ENCODE measurements at places on chromosomes 12 and 14. TPM values are rescaled to one million over a fixed set of nuclear protein-coding genes. Genes with fewer than 3 reads are reported as not detected.

Gene TAS2R14
- 1.3 TPM for total RNA-seq

Gene BORCS5
- total RNA-seq = 12.4 TPM

Gene ASIC1
- total RNA-seq = 1.0 TPM

DNA sequence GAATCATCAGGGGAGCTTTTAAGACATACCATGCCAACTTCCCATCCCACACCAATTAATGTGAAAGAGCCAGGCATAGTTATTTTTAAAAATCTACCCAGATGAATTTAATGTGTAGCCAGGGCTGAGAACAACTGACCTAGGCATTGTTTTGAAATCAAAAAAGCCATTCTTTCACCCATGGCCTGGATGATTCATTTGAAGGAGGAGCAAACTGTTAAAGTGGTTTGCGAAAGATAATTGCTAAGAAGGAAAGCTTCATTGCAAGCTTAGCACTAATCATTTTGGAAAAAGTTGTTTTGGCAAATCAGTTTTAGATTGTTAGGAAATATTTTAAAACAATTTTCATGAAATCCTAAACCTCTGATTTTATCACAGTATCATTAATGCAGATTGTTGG is 2.1 kb upstream of the GTSF1 start:
- no peaks in the 10 kb centered on the region for H3K36me3 ChIP-seq
- no peak overlapping the region for H3K4me3 ChIP-seq
- H3K4me1 ChIP-seq = no peaks in the 10 kb centered on the region
- no peaks in the 10 kb centered on the region for H3K27me3 ChIP-seq

GRCh38 chr12:6040815-6041214 is 83.7 kb downstream of the VWF start:
- H3K27me3 ChIP-seq = no peaks in the 10 kb centered on the region
- no peaks in the 10 kb centered on the region for H3K4me1 ChIP-seq
- no peak overlapping the region for H3K27ac ChIP-seq
- no peak for DNase-seq

DNA sequence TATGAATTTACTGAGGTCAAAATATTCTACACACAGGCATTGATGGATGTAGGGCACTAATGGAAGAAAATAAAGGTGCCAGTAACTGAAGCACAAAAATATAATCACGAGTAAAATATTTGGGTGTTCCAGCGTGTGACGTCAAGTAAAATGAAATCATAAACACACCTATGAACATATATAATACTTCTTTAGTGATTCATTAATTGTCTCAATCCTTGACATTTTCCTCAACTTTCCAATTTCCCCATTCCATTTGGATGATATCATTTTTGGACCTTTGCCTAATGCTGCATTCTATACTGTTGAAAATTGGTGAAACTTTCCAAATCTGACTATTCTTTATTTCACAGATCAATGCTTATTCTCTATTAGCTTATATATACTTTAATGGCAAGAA is 649.3 kb downstream of the GALC start:
- H3K27me3 ChIP-seq = no peaks in the 10 kb centered on the region
- no peak for DNase-seq
- H3K4me3 ChIP-seq = no peak overlapping the region
- H3K36me3 ChIP-seq = no peaks in the 10 kb centered on the region

DNA sequence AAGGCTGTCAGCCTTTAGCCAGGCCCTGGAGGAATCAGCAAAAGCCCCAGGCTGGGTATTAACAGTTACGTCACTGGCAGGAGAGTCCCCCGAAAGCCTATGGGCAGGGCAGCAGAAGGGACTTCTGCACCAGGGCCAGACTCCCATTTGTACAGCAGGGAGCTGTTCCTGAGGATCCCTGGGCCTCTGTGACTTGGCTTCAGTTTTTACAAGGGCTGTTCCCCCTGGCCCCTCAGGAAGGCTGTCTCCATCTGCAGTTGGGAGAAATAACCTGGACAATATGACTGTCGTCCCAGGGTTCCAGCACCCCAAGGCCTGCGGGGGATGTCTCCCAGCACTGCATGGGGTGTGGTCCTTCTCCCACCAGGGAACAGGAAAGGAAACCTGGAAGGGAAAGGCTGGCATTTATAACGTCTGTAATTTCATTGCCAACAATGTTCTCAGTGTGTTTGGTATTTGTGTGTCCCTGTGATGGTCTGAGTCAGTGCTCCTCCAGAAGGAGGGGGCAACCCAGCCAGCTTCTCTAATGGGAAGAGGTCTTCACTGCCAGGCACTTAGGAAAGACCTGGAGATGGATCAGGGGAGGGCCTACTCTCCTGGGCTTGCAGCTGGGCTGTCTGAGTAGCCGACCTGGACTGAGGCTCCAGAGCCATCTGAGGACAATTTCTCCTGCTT is 42.4 kb downstream of the ERH start:
- no peaks in the 10 kb centered on the region for H3K27me3 ChIP-seq
- H3K4me1 ChIP-seq = no peaks in the 10 kb centered on the region
- no peaks in the 10 kb centered on the region for H3K36me3 ChIP-seq
- no peak overlapping the region for H3K4me3 ChIP-seq
- DNase-seq = no peak

DNA sequence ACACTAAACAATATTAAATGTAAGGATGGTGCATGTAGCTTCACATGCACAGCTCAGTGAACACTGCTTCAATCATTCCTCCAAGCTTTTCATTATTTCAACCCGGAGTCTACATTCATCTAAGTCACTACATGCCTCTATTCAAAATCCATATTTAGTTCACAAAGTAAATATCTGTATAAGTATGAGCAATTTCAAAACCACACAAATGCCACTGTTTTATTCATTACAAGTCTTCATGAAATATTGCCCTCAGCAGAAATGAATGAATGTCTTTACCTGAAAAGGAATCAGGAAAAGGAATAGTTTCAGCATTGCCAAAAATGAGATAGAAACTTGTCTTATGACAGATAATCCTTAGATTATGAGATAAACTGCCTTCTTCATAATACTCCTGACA is 149.4 kb downstream of the SLC38A4 start:
- no peaks in the 10 kb centered on the region for H3K4me1 ChIP-seq
- H3K27ac ChIP-seq = no peak overlapping the region
- H3K4me3 ChIP-seq = no peak overlapping the region
- DNase-seq = no peak
- no peaks in the 10 kb centered on the region for H3K27me3 ChIP-seq
- H3K36me3 ChIP-seq = no peaks in the 10 kb centered on the region

DNA sequence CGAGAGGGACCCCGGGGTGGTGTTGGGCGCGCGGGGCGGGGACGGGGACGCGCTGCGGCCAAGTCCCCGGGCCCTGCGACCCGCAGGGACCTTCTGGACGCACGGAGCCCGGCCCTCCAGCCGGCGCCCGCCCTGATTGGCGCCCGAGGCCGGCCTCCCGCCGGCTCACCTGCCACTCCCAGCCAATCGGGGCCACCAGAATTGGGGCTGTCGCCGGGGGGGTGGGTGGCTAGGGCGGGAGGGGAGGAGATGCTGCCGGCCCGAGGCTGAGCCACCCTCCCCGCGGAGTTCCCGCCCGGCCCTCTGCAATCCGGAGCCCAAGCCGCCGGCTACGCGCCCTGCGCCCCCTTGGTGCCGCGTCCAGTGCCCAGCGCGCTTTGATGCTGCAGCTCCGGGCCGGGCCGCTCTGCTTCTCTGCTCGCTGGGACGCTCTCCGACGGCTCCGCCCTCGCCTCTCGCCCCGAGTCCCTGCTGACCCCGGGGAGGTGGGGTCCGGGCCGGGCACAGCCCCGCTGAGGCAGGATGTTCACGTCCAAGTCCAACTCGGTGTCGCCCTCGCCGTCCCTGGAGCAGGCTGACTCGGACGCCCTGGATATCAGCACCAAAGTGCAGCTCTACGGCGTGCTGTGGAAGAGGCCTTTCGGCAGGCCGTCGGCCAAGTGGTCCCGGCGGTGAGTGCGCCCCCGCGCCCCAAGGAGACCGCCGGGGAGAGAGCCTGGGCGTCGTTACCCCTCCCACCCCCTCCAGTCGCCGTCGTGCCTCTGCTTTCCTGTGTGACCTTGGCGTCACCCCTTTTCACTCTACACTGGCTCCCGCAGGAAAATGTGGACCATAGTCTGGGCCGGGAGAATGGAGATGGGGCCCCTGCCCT is at the start of gene PLEKHD1:
TSS of gene PLEKHD1 (plus strand) at position 285 of the 871 bp plus-strand sequence. CDS start at position 523, 238 bp downstream.
- H3K4me3 ChIP-seq = peak within 1 kb of the TSS; percentile 34
- peak; percentile 54 for DNase-seq
- peaks cover 32% of the 10 kb centered on the region for H3K27me3 ChIP-seq
- H3K36me3 ChIP-seq = no peaks in the 10 kb centered on the region
- peaks cover 6% of the 10 kb centered on the region for H3K4me1 ChIP-seq

- no peak overlapping the region for H3K4me3 ChIP-seq
- H3K27me3 ChIP-seq = peaks cover 15% of the 10 kb centered on the region
- peak overlapping the region; percentile 61 for H3K27ac ChIP-seq
- H3K36me3 ChIP-seq = no peaks in the 10 kb centered on the region
- no peak for DNase-seq
These were observed 8.4 kb downstream of the AHNAK2 start for GRCh38 chr14:104969741-104970230.

DNA sequence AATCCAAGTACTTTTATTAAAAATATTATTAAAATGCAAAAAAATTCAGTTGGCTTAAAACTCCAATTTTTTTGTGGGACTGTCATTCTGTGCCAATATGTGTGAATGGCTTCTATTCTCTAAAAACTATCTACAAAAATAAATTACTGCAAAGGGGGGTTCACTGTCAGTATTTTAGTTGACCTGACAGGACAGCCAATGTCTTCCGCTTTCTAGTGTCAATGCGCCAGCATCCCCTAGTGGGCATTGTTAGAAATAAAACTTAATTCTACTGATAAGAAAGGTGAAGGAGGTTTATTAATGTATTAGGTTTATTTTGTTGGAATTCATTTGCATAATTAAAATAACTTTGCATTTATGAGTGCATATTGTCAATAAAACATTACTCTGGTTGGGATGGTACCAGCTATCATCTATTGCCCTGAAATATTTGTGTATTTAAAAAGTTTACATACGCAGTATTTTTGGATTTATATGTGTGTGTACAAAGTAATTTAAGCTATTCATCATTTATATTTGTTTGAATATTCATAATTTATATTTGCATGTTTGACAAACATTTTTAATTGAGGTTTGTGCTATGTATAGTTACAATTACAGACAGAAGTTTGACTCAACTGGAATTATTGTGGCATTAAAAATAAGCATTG is 527.2 kb downstream of the FLRT2 start:
- no peak for DNase-seq
- H3K36me3 ChIP-seq = no peaks in the 10 kb centered on the region
- H3K27me3 ChIP-seq = no peaks in the 10 kb centered on the region
- H3K27ac ChIP-seq = no peak overlapping the region
- H3K4me3 ChIP-seq = no peak overlapping the region

DNA sequence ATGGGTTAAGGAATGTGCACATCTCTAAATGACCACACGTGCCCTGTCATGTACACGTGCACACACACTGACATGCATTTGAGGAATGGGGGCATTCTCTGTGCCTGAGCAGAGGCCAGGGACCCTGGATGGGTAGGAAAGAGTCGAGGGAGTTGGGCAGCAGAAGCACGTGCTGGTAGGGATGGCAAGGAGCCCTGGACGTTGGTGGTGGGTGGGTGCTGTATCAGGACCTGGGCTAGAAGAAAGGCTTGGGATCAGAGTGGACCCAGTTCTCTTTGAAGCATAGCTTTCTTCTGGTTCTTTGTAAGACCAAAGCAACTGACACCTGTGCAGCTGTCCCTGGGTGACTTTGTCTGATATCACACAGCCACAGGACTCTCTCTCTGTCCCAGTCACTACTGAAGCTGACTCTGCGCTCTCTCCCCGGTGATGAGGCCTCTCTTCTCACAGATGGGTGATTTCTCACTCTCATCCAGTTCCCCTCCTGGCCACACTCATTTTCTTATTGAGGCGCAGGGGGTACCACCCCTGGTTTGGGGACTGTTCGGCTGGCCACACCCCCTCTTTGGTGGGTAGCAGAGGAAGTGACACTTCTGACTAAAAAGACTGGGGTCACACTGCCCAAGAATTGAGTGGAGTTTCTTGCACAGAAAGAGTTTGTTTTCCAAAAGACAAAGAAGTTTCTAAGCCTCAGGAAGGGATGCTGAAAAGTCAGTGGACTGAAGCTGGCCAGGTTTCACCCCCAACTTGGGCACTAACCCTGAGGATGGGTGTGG is 171.7 kb upstream of the RTL1 start:
- H3K27me3 ChIP-seq = peaks cover 23% of the 10 kb centered on the region
- H3K27ac ChIP-seq = no peak overlapping the region
- no peaks in the 10 kb centered on the region for H3K4me1 ChIP-seq
- H3K36me3 ChIP-seq = no peaks in the 10 kb centered on the region

- H3K27ac ChIP-seq = no peak overlapping the region
- H3K4me3 ChIP-seq = no peak overlapping the region
- no peaks in the 10 kb centered on the region for H3K27me3 ChIP-seq
- H3K4me1 ChIP-seq = no peaks in the 10 kb centered on the region
- no peak for DNase-seq
These were observed 147.0 kb upstream of the OR4E1 start for GRCh38 chr14:21820631-21821030.

GRCh38 chr12:46983393-46983793 is 96.0 kb upstream of the PCED1B start:
- H3K4me3 ChIP-seq = no peak overlapping the region
- DNase-seq = no peak
- no peaks in the 10 kb centered on the region for H3K4me1 ChIP-seq
- H3K27ac ChIP-seq = no peak overlapping the region
- no peaks in the 10 kb centered on the region for H3K27me3 ChIP-seq
- H3K36me3 ChIP-seq = no peaks in the 10 kb centered on the region

- H3K27me3 ChIP-seq = no peaks in the 10 kb centered on the region
- no peaks in the 10 kb centered on the region for H3K36me3 ChIP-seq
- no peaks in the 10 kb centered on the region for H3K4me1 ChIP-seq
- no peak for DNase-seq
These were observed 340.2 kb downstream of the DPF3 start for GRCh38 chr14:72553656-72554055.

DNA sequence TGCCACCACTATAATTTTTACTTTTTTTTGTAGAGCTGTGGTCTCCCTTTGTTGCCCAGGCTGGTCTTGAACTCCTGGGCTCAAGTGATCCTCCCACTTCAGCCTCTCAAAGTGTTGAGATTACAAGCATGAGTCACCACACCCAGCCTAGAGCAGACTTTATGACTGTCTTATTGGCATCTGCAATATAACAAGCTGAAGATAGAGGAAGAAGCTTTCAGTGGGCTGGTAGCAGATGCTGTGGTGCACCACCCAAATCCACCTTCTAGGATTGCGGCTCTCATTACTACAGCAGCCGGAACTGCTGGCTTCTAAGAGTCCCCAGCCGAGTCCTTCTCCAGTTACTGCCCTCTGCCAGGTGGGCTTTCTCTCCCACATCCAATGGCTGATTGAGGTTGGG is 7.6 kb upstream of the STK38L start:
- no peaks in the 10 kb centered on the region for H3K27me3 ChIP-seq
- no peak overlapping the region for H3K4me3 ChIP-seq
- DNase-seq = peak; percentile 34

DNA sequence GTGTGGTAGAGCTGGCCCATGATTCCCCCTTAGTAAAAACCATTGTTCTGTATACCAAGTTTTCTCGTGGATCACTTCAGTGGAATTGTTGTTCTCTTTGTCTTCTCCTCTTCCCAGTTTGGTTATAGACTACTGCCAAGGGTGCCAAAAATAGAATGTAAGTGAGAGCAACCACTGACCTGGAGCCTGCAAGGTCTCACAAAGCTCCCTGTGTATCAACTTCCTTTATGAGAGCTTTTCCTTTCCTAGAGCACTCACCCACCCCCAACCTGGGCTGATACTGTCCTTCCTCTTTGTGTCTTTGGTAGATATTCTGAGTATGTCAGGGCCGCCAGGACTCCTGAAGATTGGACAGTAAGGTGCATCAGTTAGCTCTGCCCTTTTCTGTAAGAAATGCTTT is 101.0 kb downstream of the SCN8A start:
- no peaks in the 10 kb centered on the region for H3K36me3 ChIP-seq
- H3K4me1 ChIP-seq = peaks cover 5% of the 10 kb centered on the region
- no peak overlapping the region for H3K4me3 ChIP-seq
- DNase-seq = no peak

GRCh38 chr12:25364529-25365339 is 114.0 kb upstream of the KRAS start:
- no peaks in the 10 kb centered on the region for H3K36me3 ChIP-seq
- DNase-seq = no peak
- H3K4me3 ChIP-seq = no peak overlapping the region
- H3K4me1 ChIP-seq = no peaks in the 10 kb centered on the region
